ENCODE measurements at places on chromosomes 3 and 15.

DNA sequence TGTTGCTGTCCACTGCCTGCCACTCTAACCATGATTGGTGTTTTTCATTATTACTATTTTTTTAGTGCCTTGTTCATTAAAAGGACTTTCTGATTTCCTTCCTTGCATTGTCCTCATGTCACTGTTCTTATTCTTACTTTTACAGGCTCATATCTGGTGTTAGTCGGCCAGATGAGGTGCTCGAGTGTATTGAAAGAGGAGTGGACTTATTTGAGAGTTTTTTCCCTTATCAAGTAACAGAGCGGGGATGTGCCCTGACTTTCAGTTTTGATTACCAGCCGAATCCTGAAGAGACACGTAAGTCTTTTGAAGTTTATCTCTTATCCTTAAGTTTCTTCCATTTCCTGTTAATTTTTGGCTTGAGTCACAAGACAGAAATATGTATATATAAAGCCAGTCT, 23.2 kb downstream of the QTRT2 start:
- no peak for DNase-seq
- no peak overlapping the region for H3K4me3 ChIP-seq
- no peak overlapping the region for H3K27ac ChIP-seq
- H3K36me3 ChIP-seq, result peaks cover 46% of the 10 kb centered on the region
- H3K4me1 ChIP-seq, result no peaks in the 10 kb centered on the region

DNA sequence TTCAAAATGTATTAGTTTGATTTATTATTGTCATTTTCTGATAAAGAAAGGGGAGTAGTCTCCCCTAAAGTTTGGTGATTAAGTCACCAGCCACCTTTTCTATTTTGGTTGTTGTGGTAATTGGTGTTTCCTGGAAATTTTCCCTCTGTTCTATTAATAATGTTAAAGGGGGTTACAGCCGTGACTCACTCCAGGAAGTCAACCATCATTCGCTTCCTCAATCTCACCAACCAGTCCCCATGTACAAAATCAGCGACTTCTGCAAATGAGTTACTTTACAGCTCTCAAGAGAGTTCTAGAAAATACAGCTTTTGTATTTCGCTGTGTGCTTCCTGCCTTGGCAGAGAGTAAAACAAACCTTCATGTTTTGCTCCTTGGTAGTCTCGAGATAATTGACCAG, 285.1 kb downstream of the LPP start:
- peak overlapping the region; percentile 95 for H3K27ac ChIP-seq
- H3K27me3 ChIP-seq, result no peaks in the 10 kb centered on the region
- H3K36me3 ChIP-seq, result peaks cover 14% of the 10 kb centered on the region

GRCh38 chr3:139561959-139562676, 22.6 kb upstream of the RBP1 start:
- H3K36me3 ChIP-seq, result no peaks in the 10 kb centered on the region

DNA sequence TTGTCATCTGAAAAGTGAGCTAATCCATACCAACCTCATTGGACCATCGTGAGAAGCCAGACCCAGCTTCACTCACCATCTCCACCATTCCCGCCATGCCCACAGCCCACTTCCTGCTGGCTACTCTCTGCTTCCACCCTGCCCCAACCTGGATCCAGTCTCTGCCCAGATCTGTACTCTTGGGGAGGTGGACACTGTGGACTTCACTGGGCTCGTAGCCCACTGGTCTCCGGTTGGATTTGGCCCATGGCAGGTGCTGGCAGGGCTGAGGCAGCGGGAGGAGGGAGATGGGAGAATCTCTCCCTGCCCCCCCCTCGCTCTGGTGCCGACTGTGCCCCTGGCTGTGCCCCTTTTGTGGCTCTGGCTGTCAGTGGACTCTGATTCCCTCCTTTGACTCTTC, 193.8 kb downstream of the ABHD5 start:
- no peaks in the 10 kb centered on the region for H3K4me1 ChIP-seq
- H3K27me3 ChIP-seq, result no peaks in the 10 kb centered on the region
- no peak overlapping the region for H3K4me3 ChIP-seq
- H3K36me3 ChIP-seq, result no peaks in the 10 kb centered on the region
- DNase-seq, result no peak

- no peaks in the 10 kb centered on the region for H3K36me3 ChIP-seq
- H3K27ac ChIP-seq, result no peak overlapping the region
- H3K27me3 ChIP-seq, result no peaks in the 10 kb centered on the region
- DNase-seq, result no peak
- no peak overlapping the region for H3K4me3 ChIP-seq
These were observed 17.9 kb downstream of the VIPR1 start for GRCh38 chr3:42520336-42520735.

DNA sequence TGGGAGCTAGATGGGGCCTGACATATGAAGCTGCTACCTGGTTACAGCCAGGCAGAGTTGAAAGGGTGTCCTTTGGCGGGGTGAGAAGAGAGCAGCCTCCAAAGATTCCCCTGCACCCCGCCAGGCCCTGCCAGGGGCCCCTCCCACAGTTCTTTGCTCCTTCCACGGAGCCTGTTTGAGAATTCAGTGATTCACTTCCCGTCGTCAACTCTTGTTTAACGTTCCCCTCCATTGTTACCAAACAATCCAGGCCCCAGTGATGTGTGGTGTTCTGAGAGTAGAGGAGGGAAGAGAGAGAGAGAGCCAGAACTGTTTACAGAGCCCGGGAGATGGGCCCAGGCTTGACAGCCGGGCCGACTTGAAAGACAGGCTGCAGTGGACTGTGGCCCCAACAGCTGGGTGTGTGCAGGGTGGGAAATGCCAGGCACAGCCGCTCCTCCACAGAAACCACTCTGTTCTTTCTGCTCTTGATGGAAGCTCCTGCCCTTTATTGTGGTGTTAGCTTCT, 81.5 kb downstream of the SMAD3 start:
- peaks cover 2% of the 10 kb centered on the region for H3K36me3 ChIP-seq
- no peak for DNase-seq
- H3K27me3 ChIP-seq, result no peaks in the 10 kb centered on the region
- peak overlapping the region; percentile 86 for H3K27ac ChIP-seq

DNA sequence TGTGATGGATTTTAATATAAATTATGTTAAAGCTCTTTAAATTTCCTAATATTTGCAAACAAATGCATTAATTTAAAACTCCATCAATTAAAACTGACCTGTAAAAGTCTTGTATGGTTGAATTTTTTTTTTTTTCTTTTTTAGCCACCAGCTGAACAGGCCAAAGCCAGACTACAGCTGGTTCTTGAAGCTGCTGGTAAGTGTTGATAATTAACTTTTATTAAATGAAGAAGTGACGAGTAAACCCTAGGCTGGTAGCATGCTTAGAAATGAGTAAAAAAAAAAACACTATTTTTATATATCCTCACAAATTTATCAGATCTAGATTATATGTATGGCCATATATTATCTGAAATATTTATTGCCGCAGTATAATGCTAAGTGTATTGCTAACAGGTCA, 216.3 kb upstream of the MLF1 start:
- H3K27me3 ChIP-seq, result no peaks in the 10 kb centered on the region
- DNase-seq, result no peak
- H3K27ac ChIP-seq, result no peak overlapping the region
- no peak overlapping the region for H3K4me3 ChIP-seq

- H3K27ac ChIP-seq, result no peak overlapping the region
- no peaks in the 10 kb centered on the region for H3K36me3 ChIP-seq
- no peak overlapping the region for H3K4me3 ChIP-seq
These were observed 302.8 kb upstream of the MDFIC2 start for GRCh38 chr3:70615286-70615685.

GRCh38 chr15:101489237-101489598, 289 bp downstream of the PCSK6 start:
- H3K36me3 ChIP-seq, result no peaks in the 10 kb centered on the region
- peaks cover 14% of the 10 kb centered on the region for H3K27me3 ChIP-seq
- no peak overlapping the region for H3K4me3 ChIP-seq
- DNase-seq, result no peak

DNA sequence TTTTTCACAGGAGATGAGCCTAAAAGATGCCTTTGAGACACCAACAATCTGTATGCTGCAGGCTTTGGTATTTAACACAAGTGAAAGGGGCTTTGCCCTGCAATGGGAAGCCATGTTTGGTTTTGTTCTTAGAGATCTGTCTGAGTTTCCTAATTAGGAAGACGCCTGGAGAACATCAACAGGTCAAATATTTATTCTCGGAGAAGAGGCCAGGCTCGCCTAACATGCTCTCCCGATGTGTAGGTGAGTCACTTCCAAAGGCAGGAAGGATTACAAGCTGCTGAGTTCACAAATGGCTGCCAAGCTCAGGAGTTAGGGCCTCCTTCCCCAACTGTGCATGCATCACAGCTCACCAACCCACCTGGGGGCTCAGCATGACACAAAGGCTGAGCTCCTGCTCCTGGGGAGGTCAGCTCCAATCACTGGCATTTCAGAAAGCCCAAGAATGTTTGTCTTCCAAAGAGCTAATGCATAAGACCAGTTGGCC, 119.5 kb upstream of the PRICKLE2 start:
- H3K36me3 ChIP-seq, result no peaks in the 10 kb centered on the region
- H3K27me3 ChIP-seq, result peaks cover 11% of the 10 kb centered on the region
- H3K4me3 ChIP-seq, result no peak overlapping the region
- DNase-seq, result no peak
- no peaks in the 10 kb centered on the region for H3K4me1 ChIP-seq

DNA sequence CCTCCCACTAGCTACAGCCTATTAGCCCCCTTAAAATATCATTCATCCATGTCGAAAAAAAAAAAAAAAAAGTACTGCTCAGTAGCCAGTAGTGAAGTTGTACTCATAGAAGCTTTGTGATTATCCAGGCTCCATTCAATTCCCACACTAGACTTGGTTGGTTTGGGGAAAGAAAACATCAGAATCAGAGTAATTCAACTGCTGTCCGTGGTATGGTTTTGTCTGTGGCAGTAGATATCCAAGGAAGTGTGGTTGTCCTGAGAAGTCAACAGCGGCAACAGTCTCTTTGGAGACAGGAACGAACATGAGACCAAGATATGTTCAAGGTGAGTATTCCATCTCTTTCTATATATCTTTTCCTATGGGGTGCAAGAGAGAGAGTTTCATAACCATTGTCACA, 99.2 kb downstream of the GOLIM4 start:
- H3K27ac ChIP-seq, result no peak overlapping the region
- H3K27me3 ChIP-seq, result peaks cover 2% of the 10 kb centered on the region
- no peaks in the 10 kb centered on the region for H3K36me3 ChIP-seq
- H3K4me3 ChIP-seq, result no peak overlapping the region
- DNase-seq, result no peak
- no peaks in the 10 kb centered on the region for H3K4me1 ChIP-seq

- no peaks in the 10 kb centered on the region for H3K36me3 ChIP-seq
- peaks cover 4% of the 10 kb centered on the region for H3K4me1 ChIP-seq
These were observed 589 bp downstream of the KLF15 start for GRCh38 chr3:126356373-126357264.

DNA sequence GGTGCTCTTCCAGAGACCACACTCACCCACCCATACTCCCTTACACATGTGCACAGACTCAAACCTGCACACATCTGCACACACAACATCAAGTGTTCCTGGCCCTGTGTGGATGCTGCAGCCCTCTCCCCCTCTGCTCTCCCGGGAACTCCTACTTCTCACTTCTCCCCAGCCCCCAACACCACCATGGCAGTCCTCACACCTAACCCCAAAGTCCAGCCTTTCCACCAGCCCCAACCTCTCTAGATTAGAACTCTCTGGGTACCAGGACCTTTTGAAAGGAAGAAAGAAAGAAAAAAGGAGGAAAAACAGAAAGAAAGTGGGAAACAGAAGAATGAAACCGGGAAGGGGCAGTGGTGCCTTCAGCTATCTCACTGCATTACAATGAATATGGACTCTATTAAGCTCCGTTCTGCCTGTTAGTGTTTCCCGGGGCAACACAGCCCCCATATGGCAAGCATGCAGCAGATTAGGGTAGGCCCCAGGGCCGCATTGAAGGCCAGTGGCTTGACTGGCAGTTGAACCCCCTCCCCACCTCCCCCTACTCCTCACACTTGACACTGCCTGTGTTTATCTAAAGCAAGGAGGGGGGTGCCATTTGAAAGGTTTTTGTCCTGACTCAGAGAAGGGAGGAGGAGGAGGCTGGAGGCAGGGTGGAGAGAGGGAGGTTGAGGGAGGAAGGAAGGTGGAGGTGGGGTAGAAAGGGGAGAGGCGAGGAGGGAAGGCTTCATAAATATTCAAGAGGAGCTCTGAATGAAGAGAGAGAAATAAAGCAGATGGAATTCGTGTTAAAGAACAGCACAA, 30.1 kb downstream of the BOC start:
- H3K4me1 ChIP-seq, result no peaks in the 10 kb centered on the region
- DNase-seq, result no peak
- peaks cover 20% of the 10 kb centered on the region for H3K27me3 ChIP-seq
- no peak overlapping the region for H3K27ac ChIP-seq
- H3K36me3 ChIP-seq, result no peaks in the 10 kb centered on the region

DNA sequence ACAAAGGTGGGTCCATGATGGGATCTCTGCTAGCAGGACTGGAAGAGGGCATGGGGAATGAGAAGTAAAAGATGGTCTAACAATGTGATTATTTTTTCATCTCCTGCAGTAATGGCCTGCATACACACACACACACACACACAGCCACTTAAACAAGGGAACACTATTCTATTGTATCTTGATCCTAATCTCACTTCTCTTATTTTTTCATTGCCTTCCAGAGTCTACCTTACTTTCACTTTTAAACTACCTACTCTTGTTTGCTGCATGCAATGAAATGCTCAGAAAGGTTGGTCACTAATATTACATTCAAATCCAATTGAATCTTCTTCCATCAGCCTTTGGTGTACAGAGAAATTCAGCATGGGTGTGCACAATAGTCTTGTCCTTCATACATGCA, 853.8 kb downstream of the IGSF11 start:
- H3K4me1 ChIP-seq, result no peaks in the 10 kb centered on the region
- no peak overlapping the region for H3K4me3 ChIP-seq
- H3K36me3 ChIP-seq, result no peaks in the 10 kb centered on the region
- no peaks in the 10 kb centered on the region for H3K27me3 ChIP-seq
- H3K27ac ChIP-seq, result no peak overlapping the region

DNA sequence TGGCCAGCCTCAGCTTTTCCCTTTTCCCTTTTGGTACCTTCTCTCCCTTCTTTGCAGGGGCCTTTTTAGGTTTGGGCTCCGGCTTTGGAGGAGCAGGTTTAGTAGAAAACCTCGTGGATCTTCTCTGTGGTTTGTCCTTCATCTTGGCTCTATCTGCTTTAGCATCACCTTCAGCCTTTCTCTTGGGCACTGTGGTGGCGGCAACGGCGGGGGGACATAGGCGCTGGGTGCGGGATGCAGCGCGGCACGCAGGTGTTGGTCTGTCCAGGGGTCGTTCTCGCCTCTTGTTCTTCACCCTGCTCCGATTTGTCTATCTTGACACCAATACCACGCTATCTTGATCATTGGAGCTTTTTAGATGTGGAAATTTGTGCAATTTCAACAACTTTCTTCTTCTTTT, 64.5 kb upstream of the SMAD3 start:
- DNase-seq, result no peak
- no peaks in the 10 kb centered on the region for H3K27me3 ChIP-seq
- H3K36me3 ChIP-seq, result no peaks in the 10 kb centered on the region
- H3K4me3 ChIP-seq, result no peak overlapping the region
- no peak overlapping the region for H3K27ac ChIP-seq
